ENCODE measurements at places on chromosomes 5 and 9. TPM values are rescaled to one million over a fixed set of nuclear protein-coding genes. Genes with fewer than 3 reads are reported as not detected.

- no peak for DNase-seq
These were observed 12.1 kb downstream of the TGFBI start for GRCh38 chr5:136040746-136041415.

DNA sequence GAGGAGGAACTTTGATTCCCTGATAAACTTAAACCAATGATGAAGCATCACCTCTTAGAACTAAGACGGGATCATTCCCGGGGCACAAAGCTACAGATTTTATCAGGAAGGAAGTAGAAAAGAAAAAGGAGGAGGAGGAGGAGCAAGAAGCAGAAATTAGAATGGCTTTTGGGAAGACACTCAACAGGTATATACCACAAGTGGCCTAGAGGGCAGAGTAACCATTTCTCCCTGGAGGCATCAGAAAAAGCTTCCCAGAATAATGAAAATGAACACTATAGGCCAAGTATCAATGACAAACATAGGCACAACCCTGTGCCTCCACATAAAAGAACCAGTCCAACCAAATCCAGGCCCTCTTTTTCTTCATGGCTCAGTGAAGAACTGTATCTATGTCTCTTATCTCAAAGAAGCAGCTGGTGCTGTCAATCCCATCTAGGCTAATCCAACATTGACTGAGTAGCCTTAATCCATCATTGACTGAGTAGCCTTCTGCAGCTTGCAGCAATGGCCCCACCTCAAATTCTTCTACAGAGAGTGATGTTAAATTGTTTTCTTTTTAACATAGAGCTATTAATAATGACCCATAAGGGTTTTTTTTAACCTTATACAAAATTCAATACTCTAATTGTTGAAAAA is 178.8 kb upstream of the KIF2A start:
- no peak for DNase-seq

DNA sequence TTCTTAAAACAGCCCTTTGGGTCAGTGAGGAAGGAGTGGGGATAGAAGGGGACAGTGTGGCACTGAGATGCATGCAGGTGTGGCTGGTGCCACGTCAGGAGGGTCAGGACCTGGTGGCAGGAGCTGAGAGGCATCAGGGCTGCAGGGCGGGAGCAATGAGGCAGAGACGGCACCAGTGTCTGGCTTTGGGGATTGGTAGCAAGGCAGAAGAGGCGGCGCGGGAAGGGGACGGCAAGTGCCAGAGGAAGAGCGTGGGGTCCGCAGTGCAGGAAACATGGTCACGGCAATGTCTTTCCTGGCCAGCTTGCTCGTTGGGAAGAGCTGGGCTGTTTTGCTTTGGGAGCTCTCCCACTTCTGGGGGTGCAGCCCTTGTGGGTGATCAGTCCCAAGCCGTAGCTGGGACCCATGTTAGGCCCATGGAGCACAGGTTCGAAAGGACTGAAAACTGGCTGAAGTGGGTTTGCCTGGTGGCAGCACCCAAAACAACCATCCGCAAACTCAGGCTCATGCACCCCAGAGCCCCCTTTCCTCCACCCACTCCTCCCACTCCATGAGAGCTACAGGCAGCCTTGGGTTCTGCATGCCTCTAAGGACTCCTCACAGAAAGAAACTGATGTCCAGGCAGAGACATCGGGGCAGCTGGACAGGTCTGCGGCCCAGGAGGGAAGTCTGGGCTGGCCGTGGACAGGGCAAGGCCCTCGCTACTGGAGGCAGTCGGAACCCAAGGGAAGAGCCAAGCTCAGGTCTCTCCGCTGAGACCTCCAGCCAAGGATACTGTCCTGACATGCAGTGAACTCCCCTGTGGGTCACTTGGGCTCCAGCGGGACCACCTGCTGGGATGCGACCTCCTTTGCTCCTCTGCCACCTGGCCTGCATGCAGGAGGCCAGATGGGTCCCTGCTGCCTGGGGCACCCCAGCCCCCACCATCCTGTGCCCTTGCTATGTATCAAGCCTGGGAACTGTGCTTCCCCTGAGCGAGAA is 104.4 kb downstream of the ZNF354C start:
- DNase-seq: peak; percentile 22

GRCh38 chr9:117120061-117120460 is 294.8 kb downstream of the ASTN2 start:
- DNase-seq: no peak

- DNase-seq: no peak
These were observed 103.1 kb downstream of the ZNF608 start for GRCh38 chr5:124643336-124643735.

Gene NOXA1
- 1.8 TPM for total RNA-seq

Gene PCDHGA9
- 1.3 TPM for total RNA-seq

Gene MEGF10
- 36.5 TPM for total RNA-seq

Gene ANKRD20A1
- 0.24 TPM for total RNA-seq
